ENCODE measurements at places on chromosomes 2 and 18.

- no peak for DNase-seq
Observed at GRCh38 chr2:198930170-198930569, 527.6 kb downstream of the SATB2 start.

- no peak for DNase-seq
Observed at GRCh38 chr18:32871786-32872185, 99.0 kb upstream of the KLHL14 start.

GRCh38 chr2:27218614-27219013 is 1.4 kb downstream of the CAD start:
- DNase-seq, result no peak

GRCh38 chr2:160310118-160310828 is 110.2 kb upstream of the ITGB6 start:
- DNase-seq, result no peak

DNA sequence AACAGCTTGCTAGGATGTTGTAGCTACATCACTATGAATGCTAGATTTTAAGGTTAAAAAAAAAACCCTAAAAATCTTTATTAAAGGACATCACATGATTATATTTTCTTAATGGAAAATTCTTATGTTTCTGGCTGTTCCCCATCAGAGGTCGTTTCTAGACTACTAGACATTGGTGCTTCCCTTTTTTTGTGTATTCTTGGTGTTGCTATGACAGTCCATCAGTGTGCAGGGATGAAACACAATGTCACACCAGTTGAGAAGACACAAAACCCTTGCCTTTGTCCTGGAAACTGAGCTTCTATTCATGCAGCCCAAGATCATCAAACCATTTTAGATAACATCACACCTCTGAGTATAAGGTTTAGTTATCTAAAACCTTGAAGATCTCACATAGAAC is 19.9 kb upstream of the TMEM131 start:
- DNase-seq, result no peak

- DNase-seq, result peak; percentile 22
Observed at GRCh38 chr18:3624935-3625741, 175.2 kb downstream of the TGIF1 start.

- no peak for DNase-seq
Observed at GRCh38 chr2:64766841-64767669, 113.3 kb upstream of the SERTAD2 start.

DNA sequence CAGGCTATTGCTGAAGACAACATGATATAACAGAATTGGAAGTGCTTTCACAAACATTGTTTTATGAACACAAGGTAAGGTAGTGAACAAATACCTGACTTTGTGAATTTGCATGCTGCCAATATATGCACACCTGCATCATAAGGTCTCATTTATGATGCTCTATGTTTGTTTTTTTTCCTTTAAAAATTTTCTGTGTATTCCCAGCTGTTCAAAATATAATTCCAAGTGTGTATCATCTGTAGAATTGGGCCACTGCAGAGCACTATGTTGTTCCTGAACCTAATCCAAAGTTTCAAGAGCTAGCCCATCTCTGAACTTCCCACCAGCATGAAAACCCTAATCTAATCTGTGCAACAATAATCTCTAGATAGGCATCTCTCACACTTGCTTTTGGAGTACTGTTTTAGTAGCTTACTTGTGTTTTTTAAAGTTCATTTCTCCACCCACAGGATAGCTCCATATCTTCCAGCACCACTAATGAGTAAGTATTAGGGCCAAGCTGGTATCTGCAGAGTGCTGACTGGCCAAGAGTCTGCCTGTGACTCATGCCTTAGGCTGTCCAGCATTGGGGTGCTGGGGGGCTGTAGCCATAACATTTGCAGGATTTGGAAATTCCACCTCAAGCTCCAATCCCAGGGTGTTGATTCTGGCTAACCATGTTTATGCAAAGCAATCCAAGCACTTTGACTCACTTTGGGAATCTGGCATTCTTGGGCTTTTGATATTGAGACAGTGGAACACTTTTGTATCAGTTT is 208.2 kb upstream of the REV1 start:
- DNase-seq, result no peak

DNA sequence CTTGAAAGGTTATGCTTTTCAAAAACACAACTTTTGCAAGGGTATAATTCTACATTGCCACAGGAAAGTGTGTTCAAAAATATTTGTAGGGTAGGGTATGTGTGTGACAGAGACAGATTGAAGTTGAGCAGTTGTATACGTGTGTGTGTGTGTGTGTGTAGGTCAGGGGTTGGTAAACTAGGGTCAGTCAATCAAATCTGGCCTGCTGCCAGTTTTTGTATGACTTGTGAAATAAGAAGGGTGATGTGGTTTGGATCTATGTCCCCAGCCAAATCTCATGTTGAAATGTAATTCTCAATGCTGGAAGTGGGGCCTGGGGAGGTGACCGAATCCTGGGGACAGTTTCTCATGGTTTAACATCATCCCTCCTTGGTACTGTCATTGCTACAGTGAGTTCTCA is 148.2 kb downstream of the CERS6 start:
- DNase-seq, result no peak

- DNase-seq, result no peak
Observed at GRCh38 chr2:185188656-185189055, 549.9 kb upstream of the FSIP2 start.

DNA sequence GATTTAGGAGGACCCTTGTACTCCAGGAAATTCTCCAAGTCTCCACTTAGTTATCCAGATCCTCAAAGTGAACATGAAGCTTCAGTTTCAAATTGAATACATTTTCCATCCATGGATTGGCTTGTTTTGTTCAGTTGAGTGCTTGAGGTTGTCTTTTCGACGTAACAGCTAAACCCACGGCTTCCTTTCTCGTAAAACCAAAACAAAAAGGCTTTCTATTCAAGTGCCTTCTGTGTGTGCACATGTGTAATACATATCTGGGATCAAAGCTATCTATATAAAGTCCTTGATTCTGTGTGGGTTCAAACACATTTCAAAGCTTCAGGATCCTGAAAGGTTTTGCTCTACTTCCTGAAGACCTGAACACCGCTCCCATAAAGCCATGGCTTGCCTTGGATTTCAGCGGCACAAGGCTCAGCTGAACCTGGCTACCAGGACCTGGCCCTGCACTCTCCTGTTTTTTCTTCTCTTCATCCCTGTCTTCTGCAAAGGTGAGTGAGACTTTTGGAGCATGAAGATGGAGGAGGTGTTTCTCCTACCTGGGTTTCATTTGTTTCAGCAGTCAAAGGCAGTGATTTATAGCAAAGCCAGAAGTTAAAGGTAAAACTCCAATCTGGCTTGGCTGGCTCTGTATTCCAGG is at the start of gene CTLA4:
TSS of gene CTLA4 (plus strand) at position 211 of the 640 bp plus-strand sequence. CDS start at position 383, 172 bp downstream.
- DNase-seq, result no peak

GRCh38 chr18:8858888-8859511 is 153.6 kb downstream of the MTCL1 start:
- no peak for DNase-seq

DNA sequence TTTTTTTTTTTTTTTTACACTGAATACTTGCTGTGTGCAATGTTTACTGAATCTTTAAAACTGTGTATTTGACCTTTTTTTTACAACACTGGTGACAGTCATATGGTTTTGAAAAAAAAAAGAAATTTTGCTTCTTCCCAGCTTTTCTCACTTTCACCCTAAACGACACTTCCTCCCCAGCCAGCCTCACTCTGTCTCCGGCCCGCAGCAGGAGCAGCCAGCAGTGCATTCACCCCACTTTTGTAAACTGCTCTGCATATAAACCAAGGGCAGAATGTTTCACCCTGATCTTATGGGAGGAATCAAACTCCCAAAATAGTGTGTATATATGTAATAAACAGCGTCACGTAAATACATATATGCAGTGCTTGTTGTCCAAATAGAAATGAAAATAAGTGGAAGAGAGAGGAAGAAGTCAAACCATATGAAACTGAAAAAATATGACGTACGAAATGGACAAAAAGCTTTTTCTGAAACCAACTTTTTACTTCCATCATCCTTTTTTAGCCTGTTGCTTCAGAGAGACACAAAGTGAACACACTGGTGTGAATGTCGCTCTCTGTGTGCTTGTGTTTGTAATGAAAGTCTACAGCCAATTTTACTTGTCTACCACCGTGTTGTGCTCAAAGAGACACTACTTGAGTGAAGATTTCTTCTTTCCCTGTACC is 54.2 kb downstream of the ZCCHC2 start:
- DNase-seq, result no peak

GRCh38 chr18:62715759-62716615 is 646 bp downstream of the PHLPP1 start:
- DNase-seq, result peak; percentile 47

- DNase-seq, result no peak
Observed at GRCh38 chr18:59448546-59448945, 89.5 kb upstream of the LMAN1 start.

GRCh38 chr2:55843096-55843993 is 80.2 kb downstream of the EFEMP1 start:
- no peak for DNase-seq

GRCh38 chr2:235021752-235022151 is 69.9 kb downstream of the SH3BP4 start:
- DNase-seq, result no peak

GRCh38 chr18:63043516-63043915 is 276.1 kb downstream of the BCL2 start:
- DNase-seq, result no peak

GRCh38 chr2:104164721-104165252 is 689.1 kb upstream of the POU3F3 start:
- DNase-seq, result no peak

GRCh38 chr2:195536906-195537305 is 120.1 kb upstream of the SLC39A10 start:
- DNase-seq, result no peak

GRCh38 chr18:48862678-48863270 is 88.0 kb downstream of the SMAD7 start:
- DNase-seq, result no peak

DNA sequence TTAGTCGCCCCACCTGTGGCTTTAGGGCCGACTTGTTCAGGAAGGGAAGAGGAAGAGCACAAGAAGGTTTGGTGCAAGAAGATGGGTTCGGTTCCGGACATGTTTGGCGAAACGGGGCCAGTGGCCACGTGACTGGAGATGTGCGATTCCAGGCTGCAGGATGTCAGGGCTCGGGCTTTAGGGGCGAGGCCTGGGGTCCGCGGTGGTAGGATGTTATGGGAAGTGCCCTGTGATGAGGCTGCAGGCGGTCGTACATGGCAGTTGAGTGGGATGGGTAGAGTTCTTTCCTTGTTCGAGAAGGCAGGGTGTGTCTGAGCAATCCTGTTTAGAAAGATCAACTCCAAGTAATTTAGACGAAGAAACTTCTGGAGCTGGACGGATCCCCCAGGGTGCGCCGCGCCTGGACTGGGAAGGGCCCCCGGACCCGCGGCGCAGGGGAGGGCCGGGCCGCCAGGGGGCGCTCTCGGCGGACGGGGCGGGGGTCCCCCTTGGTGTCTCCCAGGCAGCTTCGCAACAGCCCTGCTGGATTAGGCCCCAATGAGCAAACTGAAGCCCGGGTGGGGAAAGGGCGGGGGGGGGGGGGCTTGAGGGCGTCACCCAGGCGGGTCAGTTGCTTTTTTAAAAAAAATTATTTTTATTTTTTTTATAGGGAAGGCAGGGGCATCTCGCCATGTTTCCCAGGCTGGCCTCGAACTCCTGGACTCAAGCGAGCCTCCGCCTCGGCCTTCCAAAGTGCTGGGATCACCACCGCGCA is 17.2 kb upstream of the SDC1 start:
- DNase-seq, result peak; percentile 14

DNA sequence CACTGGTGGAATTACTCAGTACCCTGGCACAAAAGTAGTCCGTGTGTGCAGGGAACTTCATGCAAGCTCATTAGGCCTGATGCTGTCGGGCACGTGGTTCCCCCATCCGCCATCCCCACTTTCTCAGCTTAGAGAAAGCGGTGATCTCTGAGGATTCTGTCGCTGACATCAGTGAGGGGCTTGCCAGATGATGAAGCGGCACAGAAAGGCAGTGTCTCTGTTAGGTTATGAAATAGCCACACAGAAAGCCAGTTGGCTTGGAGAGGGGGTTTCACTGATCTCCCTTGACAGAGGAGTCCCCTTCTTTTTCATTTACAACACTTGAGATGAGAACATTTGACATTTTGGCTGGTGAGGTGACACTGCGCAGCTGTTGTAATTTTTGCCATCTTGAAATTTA is 179.7 kb downstream of the FAM210A start:
- DNase-seq, result no peak

DNA sequence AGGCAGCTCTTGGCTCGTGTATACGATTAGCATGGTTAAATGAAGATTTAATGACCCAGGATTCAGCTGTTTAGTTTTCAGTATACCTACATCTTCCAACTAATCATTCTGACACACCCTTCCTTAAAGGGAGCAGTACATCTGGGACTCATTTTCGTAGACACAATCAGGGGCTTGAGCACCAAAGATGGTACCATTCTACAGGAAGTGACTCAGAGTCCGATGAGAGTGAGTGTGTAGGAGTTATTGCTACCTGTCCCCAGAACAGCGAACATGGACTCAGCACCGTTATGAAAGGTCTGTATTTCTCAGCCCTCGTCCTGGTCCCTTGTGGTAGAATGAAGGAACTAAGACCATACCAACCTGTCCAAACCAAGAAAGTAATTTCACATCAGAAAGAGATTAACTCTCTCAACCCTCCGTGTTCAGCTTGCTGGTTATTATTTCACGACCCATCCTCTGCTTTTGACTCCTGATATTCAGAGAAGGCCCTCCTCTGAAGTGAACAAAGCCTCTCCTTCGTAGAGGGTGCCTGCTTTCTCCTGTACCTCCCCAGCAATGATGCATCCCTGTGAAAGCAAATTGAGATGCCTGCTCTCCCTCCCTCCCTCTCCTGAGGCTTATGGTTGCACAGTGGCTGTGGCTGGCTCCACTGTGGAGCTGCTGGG is 214.8 kb downstream of the MTX2 start:
- no peak for DNase-seq

DNA sequence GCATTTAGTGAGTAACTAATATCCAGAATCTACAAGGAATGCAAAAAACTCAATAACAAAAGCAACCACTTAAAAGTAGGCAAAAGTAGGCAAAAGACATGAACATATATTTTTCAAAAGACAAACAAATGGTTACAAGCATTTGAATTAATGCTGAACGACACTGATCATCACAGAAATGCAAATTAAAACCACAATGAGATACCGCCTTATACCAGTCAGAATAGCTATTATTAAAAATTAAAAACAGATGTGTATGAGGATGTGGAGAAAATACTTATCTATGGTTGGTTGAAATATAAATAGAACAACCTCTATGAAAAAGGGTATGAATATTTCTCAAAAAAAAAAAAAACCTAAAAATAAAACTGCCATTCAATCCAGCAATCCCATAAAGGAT is 51.7 kb downstream of the SNTG2 start:
- no peak for DNase-seq

- DNase-seq, result no peak
Observed at GRCh38 chr2:67802291-67802690, 260.5 kb downstream of the C1D start.

GRCh38 chr2:150126143-150126740 is 361.2 kb downstream of the RND3 start:
- DNase-seq, result no peak

GRCh38 chr2:1482981-1483380 is 69.7 kb downstream of the TPO start:
- DNase-seq, result no peak

GRCh38 chr2:80361904-80362303 is 57.4 kb upstream of the LRRTM1 start:
- no peak for DNase-seq
